Keratinocyte (primary cell): ENCODE measurements at places on chromosomes 2 and 18.

DNA sequence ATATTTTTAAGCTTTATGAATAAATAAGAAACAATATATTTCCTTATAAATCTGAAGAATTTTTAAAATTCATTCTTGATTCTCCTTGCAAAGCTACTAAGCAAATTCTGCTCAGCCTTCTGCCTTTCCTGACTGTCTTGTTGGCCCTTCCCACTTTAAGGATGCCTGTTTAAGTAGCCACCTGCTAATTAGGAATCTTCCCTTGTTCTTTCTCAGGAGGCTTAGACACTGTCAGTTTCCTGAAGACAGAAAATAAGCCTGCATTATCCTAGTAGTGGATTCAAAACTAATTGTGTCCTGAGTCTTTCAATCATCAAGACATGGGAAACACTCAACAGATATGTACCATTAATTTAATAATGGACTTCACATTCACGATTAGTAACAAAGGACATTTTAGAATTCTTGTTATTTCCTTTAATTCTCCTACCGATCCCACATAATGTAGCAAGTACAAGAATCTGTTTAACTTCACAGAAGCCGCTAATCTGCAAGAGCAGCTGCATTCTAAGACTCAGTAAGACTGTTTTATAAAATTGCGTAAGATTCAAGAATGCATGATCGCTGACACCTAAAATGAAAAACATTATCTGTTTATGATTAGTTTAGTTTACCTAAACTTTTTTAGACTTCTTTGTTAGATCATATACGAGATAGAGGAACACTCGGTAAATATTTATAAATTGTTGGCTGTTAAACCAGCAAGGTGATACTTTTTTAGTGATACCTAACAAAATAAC lies 445.4 kb upstream of the DSEL start:
- no peak for DNase-seq

GRCh38 chr2:189551808-189552207 lies 28.8 kb downstream of the SLC40A1 start:
- DNase-seq, result no peak

GRCh38 chr2:131431336-131431735 lies 44.6 kb upstream of the TUBA3D start:
- no peak for DNase-seq

DNA sequence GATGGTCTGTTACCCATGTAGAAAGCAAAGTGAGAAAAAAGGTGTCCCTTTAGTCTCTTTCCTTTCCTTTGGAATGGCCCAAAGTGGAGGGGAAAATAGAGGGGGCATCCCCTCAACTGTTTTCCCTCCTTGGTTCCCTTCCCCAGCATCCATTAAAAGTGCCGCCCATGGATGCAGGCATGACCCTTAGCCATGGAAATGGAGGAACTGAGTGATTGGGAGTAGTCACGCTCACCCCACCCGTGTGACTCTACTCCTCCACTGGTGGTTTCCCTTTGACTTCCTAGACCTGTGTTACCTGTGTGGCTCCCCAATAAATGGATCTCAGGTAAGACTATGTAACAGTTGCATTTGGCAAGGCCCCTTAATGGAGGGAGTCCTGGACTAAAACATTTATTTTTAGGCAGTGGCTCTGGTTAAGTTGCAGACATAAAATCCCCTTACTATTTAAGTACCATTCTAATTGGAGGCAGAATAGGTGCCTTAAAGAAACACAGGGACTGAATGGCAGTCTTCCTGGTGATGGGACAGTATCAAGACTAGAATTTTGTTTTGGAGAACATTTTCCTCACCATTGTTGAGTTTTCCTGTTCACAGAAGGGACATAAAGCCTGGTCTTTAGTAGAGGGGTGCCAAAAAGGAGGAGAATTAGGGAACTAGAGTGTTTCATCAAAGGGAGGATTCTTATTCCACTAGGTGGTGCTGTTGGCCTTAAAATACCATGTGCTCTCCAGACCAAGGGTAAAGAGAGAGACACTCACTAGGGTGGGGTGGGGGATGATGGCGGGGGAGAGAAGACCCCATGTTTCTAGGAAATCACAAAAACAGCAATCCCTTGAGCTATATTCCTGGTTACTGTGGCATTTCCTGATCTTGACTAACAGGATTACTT lies 25.7 kb upstream of the PLA2R1 start:
- no peak for DNase-seq

DNA sequence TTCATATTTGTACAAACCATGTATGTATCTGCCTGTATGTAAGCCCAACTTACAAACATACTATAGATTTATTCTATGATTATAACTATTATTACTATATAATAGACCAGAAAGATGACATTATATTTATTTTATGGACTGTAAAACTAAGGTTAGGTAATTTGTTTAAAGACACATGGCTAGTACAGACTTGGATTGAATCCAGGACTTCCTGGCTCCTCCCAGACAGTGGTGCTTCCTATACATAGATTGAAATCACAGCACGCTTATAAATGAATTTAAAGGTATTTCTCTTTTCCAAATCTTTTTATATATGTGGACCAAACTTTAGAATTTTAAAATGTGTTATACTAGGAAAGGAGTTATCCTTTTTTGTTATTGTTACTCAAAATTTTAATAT lies 151.6 kb upstream of the MYO3B start:
- no peak for DNase-seq

DNA sequence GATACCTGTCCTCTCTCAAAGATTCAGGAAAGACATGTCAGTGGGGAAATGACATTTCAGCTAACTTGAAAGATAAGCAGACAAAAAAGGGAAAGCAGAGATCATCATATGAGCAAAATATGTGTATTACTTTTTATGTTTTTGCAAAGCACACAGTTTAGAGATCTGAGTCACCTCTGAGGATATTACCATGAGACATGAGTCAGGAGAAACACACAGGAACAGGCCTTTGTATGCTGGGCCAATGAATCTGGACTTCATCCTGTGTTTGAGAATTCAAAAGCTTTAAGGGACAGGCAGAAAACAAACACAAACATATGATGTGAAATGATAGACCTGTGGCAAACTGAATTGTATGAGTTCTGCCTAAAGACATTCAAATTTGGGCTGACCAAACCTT lies 306.0 kb upstream of the EPC2 start:
- DNase-seq, result no peak

DNA sequence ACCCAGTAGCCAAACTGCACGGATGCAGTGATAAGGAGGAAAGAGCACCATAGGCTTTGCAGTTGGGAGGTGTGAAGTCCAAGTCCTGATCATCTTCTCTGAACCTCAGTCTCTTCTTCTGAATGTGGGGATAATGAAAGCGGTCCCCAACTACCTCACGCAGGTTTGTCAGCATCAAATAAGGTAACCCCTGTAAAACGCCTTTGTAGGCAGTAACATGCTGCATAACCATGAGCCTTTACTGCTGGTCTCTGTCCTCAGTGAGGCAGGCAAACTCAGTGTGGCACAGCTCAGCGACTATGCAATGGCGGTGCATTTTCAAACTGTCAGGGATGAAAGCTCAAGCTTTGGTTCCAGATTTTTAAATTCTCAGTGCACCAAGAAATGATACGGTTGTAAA lies 46.1 kb downstream of the DNMT3A start:
- no peak for DNase-seq

GRCh38 chr2:174024524-174025270 lies 59.5 kb upstream of the SP3 start:
- DNase-seq, result no peak

DNA sequence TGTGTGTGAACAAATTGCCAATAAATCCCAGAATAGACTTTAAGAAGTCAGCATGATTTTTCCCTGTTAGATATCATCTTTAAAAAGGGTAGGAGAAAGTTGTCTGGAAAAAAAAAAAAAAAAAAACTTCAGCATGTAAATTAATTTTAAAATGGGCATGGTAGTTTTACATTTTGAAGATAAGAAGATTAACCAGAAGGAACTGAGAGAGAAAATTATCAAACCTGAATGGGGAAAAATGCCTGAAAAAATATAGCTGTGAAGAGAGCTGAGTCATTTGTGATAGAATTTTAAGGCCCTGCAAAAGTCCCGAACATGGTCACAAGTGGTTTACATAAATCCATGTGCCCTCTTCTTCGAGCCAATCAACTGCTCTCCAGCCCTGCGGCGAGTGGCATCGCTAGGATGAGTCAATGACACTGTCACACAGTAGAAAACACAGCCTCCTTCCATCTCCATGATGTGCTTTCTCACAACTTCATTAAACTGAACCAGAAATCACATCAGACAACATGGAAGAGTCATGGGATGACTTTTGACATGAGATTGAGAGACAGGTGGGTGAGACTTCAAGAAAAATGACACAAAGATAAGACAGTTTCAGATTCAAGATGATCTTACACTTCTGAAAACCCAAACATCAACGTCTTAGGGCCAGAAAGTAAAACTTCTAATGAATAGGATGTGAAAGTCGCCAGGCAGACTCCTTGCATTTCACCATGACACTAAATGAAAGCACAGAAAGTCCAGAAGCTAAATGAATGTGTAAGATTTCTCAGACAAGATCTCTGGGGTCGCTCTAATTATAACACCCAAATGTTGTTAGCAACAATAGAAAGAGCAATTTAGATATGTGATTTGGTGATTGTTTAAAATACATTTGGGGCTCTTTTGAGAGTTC lies 273.0 kb upstream of the ID2 start:
- DNase-seq, result no peak

GRCh38 chr2:40370007-40370395 lies 81.9 kb downstream of the SLC8A1 start:
- no peak for DNase-seq

GRCh38 chr18:49483198-49483597 lies 3.8 kb downstream of the C18orf32 start:
- no peak for DNase-seq

DNA sequence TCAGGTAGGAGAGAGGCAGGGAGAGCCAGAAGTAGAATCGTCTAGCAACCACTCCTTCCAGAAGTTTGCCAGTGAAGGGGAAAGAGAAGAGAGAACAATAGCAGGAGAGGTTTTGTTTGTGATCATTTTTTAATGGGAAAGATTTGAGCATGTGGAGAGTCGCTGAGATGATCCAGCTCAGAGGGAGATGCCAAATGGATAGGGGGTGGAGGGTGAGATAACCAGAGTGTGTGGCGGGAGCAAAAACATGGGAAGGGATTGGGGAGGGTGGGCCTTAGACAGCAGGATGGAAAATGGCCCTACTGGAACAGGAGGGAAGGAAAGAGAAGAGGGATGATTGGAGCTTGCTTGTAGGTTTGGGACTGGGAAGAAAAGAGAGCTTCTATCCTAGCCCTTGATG lies 269.8 kb downstream of the GLI2 start:
- no peak for DNase-seq
